Activated CD4-positive, CD25-positive, alpha-beta regulatory T cell (primary cell): ENCODE measurements at places on chromosomes 7 and 10.

- no peak for DNase-seq
These were observed 38.6 kb downstream of the VOPP1 start for GRCh38 chr7:55533729-55534080.

- no peak for DNase-seq
These were observed 147.7 kb downstream of the DNAJB6 start for GRCh38 chr7:157484411-157485081.

- no peak for DNase-seq
These were observed 11.6 kb upstream of the BNIP3 start for GRCh38 chr10:131993275-131993674.

GRCh38 chr7:25735674-25736242, 416.2 kb upstream of the NFE2L3 start:
- no peak for DNase-seq

DNA sequence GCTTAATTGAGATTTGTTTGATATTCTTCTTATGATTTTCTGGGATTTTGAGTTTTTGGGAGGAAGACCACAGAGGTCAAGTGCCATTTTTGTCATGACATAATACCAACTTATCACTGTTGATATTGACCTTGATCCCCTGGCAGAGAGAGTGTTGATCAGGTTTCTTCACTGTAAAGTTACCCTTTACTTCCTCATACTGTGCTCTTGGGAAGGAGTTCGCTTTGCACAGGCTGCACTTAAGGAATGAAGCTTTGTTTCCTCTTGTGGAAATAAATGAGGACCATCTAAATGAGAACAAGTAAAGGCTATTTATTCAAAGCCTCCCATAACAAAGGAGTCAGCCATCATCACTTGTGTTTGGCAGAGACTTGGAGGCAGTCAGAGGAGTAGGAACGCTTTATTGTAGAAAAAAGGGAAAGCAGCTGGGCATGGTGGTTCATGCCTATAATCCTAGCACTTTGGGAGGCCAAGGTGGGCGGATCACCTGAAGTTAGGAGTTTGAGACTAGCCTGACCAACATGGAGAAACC, 16.1 kb downstream of the ST7 start:
- DNase-seq: no peak

- DNase-seq: no peak
These were observed 80.3 kb downstream of the FAM53B start for GRCh38 chr10:124663766-124664360.

- no peak for DNase-seq
These were observed 86.1 kb upstream of the RNF32 start for GRCh38 chr7:156554488-156554887.

DNA sequence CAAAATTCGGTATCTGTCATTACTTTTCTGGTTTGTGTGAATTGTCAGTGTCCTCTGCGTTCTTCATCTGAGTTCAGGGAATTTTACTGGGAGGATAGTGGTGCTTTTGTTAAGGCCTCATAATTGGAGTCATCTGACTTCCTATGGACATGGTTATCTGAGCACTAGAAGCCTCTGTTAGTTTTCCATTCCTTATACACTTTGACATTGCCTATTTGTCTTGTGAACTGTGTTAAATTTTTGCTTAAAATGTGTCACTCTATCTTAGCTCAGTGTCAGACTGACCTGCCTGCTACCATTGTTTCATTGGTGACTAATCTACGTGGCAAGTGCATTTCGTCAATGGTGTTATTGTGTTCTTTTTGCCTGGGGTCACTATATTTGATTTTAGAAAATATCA, 253.3 kb downstream of the SEMA3A start:
- no peak for DNase-seq

- no peak for DNase-seq
These were observed 9.3 kb downstream of the RASGEF1A start for GRCh38 chr10:43257347-43258210.

DNA sequence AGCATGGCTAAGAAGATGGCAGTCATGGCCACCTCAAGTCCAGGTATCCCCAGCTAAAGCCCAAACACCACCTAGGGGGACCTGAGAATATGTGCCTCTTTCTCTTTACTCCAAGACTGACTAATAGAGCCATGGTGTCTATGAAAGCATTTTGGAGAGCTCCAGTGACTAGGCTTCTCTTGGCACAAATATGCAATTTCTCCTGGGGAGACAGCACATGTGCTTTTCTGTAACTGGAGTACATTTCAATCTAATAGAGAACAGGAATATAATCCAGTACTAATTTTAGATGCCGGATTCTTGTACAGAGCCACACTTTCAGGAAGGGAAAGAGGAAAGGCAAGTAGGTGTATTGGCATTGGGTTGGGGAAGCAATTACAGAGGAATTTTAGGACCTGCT, 260.1 kb downstream of the BMPER start:
- no peak for DNase-seq

DNA sequence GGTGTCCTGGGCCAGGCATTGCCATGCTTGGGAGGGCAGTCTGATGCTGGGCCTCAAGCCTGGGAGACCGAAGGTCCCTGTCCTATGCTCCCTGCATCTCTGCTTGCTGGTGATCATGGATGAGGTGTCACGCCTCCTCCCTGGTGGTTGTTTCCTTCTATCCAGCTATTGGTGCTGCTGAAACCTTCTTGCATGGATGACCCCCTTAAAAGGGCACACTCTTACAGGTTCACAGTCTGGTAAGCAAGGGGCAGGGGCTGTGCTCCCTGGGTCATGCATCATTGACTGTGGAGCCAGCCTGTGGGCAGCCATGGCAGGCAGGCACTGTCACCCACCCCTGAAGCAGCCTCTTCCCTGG, 36.8 kb upstream of the SLC29A3 start:
- DNase-seq: no peak

- DNase-seq: peak; percentile 2
These were observed 23.6 kb upstream of the VPS41 start for GRCh38 chr7:38932509-38933168.

DNA sequence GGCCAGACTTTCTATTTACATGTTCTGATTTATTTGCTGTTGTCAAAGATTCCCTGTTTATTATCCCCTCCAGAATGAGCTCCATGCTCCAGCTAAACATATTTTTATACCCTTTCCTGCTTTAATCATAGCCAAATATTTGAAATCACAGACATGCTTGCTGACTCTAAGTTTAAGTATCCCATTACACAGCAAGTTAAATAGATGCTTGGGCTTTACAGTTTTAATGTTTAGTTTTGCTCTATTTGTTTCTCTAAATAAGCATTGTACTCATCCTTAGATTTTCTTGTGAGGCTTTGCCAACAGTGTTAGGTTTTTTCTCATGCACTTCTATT, 196.8 kb downstream of the TAX1BP1 start:
- DNase-seq: no peak

DNA sequence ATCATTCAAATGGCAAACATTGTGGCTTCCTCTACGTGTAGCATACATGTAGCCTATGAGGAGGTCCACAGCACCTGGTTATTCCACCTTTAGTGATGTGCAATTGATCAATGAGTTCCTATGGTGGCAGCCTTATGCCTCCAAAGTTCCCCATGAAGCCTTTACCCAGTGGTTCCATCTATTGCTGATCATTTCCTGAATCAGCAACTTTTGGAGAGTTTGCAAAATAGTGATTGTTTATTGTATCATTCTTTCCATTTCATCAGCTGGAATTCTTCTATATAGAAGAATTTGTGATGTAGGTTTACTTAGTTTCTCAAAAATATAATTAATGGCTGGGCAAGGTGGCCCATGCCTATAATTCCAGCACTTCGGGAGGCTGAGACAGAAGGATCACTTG, 380.2 kb upstream of the MKI67 start:
- no peak for DNase-seq

GRCh38 chr7:29193316-29194205, 1.0 kb upstream of the CHN2 start:
- DNase-seq: no peak

DNA sequence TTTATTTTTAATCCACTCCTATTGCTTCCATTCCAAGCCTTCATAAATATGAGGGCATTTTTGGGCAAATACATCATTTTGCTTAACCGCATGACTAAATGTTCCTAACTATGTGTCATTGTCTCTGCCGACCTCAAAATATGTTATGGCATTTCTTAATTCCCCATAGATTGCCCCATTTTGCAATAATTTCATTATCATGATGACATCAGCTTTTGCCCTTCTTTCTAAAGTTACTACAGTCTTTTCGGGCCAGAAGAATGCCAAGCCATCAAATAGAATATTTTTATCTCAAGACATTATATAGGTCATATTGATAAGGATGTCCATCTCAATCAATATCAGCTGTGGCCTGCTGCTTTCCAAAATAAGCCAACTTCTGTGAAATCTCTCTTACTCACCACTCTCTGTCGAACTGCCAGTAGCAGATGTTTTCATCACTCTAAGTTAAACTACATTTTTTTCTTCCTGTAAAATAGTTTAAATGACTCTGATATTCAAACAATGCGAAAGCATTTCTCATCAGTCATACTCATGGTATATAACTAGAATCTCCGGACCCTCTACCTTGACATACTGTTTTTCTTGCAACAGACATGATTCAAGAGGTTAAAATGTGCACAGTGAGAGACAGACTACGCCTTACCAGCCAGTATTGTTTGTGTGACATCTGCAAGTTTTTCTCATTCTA, 1254.6 kb upstream of the CELF2 start:
- no peak for DNase-seq
